Left kidney (tissue), 8 donors: ENCODE measurements at places on chromosomes 2 and 18.

GRCh38 chr2:54925022-54925421 lies 125.2 kb downstream of the RTN4 start:
- DNase-seq, result no peak

DNA sequence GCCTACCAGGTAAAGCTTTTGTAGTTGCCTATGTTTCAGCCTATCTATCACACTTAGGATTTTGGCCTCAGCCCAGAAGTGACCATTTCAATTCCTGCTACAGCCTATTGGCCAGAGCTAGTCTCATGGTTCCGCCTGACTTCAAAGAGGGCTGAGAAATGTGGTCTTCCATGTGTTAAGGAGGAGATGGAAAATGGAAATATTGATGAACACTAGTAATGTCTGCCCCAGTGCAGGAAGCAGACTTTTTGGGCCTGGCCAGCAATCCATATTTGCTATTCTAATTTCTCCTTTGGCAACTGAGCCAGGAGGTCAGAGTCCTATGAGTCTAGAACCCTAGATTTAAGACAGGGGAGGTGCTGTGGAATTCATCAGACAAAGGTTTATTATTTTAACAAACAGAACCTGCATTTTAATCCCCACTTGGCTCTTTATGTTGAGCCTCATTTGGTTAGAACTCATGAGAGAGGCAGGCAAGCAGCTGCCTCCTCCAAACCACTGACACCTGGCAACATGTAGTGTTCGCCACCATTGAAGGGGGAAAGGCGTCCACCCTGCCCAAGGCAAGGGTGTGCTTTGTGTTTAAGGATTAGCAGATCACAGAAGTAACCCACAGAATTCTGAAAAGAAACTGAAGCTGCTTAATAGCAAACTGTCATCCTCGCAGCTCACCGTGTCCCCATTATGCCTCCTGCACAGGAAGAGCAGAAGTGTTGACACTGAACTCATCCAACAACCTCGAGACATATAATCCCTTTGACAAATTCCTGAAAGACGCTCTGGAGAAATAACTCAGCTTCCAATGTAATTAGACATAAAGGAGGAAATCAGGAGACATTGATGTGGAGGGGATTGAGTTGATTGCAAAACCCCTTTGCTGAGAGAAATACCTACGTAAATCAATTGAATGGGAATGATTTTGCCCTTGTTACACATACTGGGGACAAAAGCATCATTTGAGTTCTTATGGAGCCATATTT lies 47.7 kb upstream of the SCG2 start:
- no peak for DNase-seq

- no peak for DNase-seq
Observed at GRCh38 chr2:38598200-38598990, 4.3 kb downstream of the HNRNPLL start.

DNA sequence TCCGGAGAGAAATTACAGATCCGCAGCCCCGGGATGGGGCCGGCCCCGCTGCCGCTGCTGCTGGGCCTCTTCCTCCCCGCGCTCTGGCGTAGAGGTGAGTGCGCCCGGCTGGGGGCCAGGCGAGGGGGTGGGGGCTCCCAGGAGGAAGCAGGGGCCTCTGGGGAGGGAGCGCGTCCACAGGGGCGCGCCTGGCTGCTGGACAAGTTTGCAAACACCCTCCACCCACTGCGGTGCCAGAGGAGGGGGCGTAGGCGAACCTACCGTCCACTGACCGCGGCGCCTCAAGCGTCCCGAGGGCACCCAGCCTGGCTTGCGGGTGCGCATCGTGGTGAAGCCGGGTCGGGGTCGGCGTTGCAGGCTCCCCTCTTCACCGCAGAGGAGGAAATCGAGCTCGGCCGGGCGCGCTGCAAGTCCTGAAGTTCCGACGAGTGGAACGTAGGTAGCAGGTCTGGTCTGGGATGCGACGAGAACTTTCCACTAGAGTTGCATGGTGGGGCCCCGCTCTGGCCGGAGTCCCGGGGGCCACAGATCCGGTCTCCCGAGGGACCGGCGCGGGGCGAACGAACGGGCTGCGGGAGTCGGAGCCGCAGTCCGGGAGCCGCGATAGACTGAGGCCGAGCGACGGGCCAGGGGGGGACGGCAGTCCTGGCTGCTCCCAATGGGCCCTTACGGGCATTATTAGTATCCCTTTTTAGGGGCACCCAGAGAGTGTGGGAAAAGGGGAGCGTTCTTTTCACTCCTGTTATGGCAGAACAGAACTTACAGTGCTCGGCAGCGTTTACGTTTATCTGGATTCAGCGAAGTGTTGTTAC lies 502 bp downstream of the MERTK start:
- no peak for DNase-seq

DNA sequence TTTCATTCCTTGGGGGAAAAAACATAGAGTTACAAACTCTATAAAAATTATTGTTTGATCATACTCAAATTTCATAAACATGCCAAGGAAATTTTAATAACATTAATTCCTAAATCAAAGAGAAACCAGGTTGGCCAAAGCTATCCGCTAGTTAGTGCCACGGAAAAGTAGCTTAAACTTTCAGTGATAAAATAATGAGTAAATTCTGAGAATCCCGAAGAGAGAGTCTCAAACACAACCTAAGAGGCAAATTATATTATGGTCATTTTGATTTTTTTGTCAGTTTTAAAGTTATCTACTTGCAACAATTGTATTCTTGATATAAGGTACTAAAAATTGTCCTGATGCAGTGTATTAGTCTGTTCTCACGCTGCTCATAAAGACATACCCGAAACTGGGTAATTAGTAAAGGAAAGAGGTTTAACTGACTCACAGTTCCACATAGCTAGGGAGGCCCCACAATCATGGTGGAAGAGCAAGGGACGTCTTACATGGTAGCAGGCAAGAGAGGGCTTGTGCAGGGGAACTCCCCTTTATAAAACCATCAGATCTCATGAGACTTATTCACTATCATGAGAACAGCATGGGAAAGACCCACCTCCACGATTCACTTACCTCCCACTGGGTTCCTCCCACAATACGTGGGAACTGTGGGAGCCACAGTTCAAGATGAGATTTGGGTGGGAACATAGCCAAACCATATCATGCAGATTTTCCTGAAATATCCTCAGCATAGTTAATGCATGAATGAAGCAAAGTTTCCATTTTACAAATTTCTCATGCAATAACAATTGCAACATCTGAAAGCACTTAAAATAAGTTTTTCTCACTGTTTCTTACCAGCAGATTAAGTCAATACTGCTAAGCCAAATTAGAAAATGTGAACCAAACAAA lies 205.9 kb upstream of the STK17B start:
- DNase-seq, result no peak

DNA sequence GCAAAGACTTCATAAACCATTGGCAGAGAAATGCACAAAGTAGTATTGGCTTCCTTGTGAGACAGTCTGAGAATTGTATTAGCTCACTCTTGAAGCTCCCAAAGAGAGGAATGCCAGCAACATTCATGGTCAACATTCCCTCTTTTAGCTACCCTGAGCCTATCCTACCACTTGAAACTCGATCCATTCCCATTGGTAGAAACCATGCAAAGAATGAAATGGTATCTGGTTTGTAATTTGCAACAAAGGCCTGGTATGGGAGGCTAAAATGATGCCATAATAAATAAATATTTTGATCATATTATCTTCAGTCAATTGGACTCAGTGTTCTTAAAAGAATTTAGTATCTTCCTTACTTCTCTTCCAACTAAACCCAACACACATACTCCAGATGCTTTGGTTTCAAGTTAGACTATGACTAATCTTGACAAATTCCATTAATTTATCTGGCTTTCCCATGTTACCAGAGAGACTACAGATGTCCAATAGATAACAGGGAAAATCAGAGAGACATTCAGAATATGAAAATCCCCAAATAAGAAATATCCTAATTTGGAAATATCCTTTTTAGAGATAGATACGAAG lies 102.9 kb downstream of the DHRS9 start:
- no peak for DNase-seq

GRCh38 chr2:212197776-212198175 lies 340.8 kb downstream of the ERBB4 start:
- DNase-seq, result no peak

DNA sequence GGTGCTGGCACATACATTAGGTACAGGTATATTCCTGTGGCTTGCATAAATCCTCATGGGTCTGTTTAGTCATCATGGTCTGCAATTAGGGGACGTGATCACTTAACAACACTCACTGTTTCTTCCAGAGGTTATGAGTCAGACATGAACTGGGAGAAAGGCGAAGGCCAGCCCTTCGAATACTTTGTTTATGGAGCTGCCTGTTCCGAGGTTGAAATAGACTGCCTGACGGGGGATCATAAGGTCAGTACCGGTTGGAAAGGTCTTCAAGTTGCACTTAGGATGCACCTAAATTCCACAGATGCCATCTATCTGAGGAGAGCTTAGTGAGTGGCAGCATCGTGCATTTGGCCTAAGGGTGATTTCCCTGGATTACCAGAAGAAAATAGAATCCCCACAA lies 76.9 kb downstream of the AOX1 start:
- no peak for DNase-seq

DNA sequence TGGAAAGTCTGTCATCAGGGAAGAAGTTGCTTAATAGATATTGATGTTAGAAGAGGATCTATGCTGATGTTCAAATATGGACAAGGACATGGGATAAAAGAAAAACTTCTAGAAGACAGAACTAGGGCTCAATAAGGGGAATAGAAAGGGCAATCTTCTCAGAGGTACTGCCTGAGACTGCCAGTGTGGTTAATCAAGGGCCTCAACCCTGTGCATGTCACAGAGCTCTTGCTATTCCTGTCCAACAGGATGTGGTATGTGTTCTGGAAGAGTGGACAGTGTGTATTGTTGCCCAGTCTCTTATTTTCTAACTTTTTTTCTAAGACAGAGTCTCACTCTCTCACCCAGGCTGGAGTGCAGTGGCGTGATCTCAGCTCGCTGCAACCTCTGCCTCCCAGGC lies 27.8 kb upstream of the RNF125 start:
- DNase-seq, result no peak

- DNase-seq, result no peak
Observed at GRCh38 chr2:149422337-149422990, 92.1 kb downstream of the LYPD6 start.

DNA sequence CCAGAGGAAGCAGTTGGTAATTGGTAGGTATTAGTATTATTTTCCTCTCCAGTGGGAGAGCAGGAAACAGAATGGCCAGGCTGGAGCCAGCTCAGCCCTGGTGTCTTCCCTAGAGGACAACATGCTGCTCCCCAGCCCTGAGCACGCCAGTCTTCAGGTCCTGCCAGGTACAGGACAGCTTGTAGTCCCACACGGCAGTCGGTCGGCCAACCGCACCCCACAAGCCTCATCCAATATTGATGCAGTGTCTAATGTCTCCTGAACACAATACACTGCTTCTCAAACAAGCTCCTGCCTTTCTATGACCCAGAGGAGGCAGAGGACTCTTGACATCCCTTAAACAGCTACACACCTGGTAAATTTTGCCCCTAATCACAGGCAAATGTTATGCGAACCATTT lies 71.0 kb upstream of the PPP1CB start:
- no peak for DNase-seq

DNA sequence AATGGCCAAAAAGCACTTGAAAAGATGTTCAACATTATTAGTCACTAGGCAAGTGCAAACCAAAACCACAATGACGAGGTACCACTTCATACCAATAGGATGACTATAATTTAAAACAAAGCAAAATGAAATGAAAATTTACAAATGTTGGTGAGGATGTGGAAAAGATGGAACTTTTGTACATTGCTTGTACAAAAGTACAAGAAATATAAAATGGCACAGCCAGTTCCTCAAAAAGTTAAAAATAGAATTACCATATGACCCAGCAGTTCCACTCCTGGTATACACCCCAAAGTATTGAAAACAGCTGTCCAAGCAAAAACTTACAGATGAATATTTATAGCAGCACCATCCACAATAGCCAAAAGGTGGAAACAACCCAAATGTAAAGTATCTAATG lies 107.8 kb upstream of the XPO1 start:
- DNase-seq, result no peak

DNA sequence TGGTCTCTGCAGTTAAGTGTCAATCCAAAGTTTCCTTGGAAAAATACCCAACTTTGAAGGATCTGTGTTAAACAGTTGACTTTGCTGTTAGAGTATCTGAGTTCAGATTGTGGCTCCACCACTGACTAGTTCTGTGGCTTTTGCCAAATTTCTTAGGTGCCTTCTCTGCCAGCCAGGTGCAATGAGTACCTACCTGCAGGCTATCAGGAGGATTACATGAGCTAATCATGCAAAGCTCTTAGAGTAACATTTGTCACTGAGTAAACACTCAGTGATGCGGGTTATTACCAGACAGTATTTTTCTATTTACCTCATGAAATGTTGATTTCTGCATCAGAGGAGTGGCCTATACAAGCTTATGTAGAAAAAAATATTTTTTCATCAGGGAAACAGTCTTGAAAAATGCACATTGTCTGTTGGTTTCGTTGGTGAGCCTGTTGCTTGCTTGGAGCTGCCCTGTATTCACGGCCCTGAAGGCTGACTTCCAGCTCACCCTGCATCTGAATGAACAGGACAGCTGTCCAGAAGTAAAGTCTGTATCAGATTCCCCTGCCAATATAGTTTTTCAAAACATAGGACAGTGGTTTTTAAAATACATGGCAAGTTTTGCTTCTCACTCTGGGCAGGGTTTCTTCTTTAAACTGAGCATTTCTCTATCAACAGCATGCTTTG lies 235.1 kb downstream of the CDCA7 start:
- no peak for DNase-seq

GRCh38 chr18:60358516-60358915 lies 14.1 kb downstream of the MC4R start:
- DNase-seq, result no peak

DNA sequence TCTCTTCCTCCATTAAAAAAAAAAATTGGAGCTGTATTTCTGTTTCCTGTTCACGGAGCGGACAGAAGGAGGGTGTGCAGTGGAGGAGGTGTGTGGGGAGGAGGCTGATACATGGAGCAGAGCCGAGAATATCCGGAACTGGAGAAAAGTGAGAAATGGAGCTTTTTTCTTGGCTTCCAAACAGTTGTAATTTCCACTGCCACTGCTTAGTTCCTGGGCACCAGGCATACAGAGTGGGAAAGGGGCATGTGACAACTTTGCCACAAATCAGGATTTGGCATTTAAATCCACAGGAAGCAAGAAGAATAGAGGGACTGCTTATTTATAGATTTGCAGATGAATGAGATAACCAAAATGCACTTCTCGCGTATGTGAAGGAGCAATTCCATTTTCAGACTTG lies 71.2 kb downstream of the BCL11A start:
- DNase-seq, result no peak

- DNase-seq, result no peak
Observed at GRCh38 chr18:8001711-8002301, 434.7 kb downstream of the PTPRM start.

- no peak for DNase-seq
Observed at GRCh38 chr2:99648178-99648844, 158.5 kb upstream of the REV1 start.

DNA sequence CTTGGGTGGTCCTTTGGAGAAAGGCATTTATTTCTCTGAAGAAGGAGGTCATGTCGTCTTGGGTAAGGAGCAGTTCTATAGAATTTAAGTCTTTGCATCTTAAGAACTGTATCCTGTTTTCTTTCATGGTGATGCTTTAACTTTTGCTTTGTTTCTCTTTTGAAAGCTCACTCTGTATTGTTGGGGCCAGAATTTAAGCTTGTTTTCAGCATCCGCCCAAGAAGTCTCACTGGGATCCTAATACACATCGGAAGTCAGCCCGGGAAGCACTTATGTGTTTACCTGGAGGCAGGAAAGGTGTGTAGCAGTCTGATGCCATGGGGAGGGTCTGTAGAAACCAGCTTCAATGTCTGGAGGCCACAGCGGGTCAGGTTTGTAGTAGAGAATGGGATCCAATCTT lies 64.7 kb upstream of the TTC39C start:
- no peak for DNase-seq

- DNase-seq, result no peak
Observed at GRCh38 chr2:143157418-143157817, 28.2 kb downstream of the ARHGAP15 start.

GRCh38 chr2:181058378-181059269 lies 78.2 kb downstream of the UBE2E3 start:
- no peak for DNase-seq
